ENCODE measurements at places on chromosomes 5 and 9.

DNA sequence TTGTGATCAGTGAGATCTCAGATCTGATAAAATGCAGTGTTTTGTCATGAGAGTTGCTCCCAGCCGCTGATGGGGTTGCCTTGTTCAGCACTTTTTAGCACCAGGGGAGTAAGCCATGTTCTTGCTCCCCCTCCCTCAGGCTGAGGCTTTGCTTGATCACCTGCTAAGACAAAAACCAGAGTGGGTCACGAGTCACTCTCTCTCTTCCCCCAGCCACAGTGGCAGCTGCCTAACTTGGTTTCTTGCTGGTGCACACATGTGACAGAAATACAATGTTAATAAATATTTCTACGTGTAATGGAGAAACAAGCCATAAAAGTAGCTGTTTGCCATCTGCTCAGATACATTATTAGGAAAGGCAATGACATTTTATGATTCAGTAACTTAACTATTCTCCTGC lies 212.4 kb upstream of the DMRT1 start:
- no peak for DNase-seq

GRCh38 chr5:671459-672328 lies 21.5 kb downstream of the TPPP start:
- DNase-seq = no peak

DNA sequence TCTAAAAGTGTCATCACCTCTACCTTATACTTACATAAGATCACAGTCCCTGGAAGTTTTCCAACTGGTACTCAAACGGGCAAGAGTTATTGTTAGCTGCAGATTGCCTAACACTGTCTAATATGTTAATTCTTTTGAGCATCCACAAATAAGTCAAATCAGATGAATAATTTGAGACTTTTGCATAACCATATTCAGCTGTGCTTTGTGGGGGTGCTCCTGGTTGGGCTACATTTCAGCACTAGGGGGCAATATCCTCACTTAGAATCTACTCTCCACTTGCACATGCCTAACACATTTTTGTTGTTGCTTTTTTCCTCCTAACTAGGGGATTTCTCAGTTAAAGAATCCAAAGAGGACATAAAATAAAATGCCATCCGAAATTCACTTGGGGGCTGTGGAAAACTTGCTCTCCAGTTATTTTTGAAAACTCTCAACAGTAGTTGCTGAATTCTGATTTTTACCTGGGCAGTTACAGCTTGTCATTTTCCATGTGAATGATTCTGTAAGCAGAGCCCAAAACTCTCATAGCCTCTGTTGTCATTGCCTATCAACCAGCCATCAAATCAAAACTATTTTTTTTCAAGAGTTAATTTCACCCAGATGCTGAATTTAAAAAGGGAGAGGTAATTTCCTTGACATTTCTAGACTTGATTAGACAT lies 71.5 kb downstream of the TRIM36 start:
- no peak for DNase-seq

- no peak for DNase-seq
Measured at GRCh38 chr9:124137009-124137943, 120.5 kb upstream of the NEK6 start.

GRCh38 chr5:11012295-11012694 lies 251.3 kb upstream of the DAP start:
- DNase-seq = no peak

DNA sequence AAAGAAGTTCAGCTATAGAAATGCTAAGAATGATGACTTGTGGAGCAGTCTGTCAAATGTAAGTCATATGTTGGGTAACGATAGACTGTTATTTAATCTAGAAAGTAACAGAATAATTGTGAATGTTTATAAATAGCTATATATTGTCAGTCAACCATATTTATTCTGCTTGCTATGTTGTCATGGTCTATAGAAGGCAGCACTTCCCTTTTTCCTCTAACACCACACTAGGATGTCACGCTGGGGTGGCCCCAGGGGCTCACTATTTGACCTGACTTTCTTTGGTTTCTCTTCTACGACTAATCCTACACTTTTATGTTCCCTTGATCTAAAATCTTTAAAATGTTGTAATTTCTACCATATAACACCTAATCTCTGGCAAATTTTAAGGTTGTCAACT lies 20.5 kb downstream of the ERAP2 start:
- DNase-seq = no peak

- DNase-seq = no peak
Measured at GRCh38 chr9:37543468-37543867, 32.7 kb downstream of the FBXO10 start.

GRCh38 chr5:63097286-63097685 lies 518.7 kb downstream of the LRRC70 start:
- no peak for DNase-seq

GRCh38 chr9:74861071-74861470 lies 26.6 kb downstream of the TRPM6 start:
- DNase-seq = no peak

DNA sequence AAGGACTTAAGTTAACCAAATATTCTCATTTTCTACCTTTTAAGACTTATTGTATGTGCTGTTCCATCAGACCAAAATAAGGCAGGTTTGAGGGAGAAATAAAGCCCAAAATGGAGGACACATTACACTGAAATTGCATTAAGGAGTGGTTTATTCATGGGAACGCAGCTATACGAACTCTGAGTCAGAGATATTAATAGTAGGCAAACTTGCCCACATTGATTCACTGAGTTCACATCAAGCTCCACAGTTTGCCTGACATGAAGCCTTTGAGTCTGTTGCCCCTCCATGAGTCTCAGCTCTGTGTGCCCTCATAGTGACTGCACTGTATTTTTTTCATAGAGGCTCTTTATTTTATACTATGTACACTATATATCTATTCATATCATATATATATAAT lies 135.0 kb upstream of the SNX2 start:
- no peak for DNase-seq

- no peak for DNase-seq
Measured at GRCh38 chr9:121950441-121950840, 142.7 kb downstream of the TTLL11 start.

DNA sequence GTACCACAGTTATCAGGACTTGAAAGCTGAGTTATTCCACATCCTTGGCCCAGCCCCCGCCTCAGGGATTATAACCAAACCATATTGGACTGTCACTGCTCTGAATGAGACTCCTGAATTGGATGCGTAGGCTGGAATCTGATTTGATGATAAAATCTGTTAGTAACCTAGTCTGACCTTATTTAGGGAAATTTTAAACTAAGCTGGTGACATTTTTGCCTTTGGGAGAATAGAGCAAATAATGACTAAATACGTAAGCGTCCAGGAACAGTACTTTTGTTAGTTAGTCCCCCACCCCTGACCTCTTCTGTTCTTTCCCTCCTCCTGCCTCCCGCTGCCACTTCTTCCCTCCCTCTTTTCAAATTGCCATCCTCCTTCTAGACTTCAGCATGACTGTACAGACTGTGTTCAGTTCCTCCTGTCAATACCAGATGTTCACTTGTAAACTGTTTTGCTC lies 92.6 kb downstream of the TLE4 start:
- DNase-seq = no peak

GRCh38 chr5:143733665-143734455 lies 78.1 kb upstream of the HMHB1 start:
- no peak for DNase-seq

GRCh38 chr9:18689921-18690320 lies 216.0 kb downstream of the ADAMTSL1 start:
- DNase-seq = no peak

DNA sequence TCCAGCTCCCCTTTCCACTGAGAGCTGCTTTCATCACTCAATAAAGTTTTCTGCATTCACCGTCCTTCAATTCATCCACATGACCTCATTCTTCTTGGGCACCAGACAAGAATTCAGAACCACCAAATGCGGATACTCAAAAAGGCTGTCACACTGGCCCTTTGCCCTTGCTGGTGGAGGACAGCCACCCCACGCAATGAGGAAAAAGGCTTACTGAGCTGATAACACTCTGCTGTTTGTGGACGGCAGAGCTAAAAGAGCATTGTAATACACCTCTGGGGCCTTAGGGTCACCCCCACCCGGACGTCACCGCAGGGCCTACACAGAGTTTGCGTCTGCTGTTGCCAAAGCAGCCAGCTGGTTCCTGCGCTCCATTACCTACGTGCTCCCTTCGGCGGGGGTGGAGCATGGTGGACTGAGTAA lies 51.2 kb upstream of the ZNF608 start:
- no peak for DNase-seq

- no peak for DNase-seq
Measured at GRCh38 chr5:150123542-150123941, 32.1 kb downstream of the PDGFRB start.

DNA sequence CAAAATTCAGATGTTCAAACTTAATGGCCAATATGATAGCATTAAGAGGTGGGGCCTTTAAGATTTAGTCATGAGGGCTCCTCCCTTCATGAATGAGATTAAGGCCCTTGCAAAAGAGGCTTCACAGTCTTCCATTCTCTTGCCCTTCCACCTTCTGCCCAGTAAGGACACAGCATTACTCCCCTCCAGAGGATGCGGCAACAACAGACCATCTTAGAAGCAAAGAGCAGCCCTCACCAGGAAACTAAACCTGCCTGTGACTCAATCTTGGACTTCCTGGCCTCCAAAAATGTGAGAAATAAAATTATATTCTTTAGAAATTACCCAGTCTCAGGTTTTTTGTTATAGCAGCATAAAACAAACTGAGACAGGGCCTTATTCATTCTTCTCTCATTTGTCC lies 8.2 kb downstream of the AP3B1 start:
- DNase-seq = no peak

DNA sequence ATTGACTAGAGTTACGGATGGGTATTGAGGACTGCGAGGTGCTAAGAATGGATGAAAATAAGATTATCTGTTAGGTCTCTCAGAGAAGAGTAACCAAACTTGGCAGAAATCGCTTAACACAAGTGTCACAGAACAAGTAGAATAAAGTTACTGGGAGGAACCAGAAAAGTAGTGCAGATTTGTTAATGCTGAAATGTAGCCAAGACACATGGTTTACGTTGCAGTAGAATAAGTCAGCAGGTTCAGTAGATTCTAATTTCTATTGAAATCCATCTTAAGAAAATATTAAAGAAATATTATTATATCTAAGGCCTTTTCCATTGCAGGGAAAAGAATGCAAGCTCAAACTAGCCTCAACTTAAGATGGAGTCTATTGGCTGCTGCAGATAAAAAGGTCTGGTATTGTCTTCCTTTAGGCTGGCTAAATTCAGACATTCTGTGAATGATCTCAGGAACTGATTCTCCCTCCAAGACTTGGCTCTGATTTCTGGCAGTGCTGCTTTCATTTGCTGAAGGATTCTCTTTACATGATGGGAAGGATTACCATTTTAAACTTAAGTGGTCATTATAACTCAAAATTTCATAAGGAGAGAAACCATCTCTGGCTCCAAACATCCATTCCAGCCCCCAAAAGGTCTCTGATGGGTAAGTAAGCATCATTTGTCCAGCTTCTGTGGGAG lies 314.9 kb downstream of the MARCHF11 start:
- no peak for DNase-seq

GRCh38 chr5:170896779-170897178 lies 35.0 kb downstream of the RANBP17 start:
- no peak for DNase-seq

GRCh38 chr5:169423580-169424278 lies 122.8 kb upstream of the SLIT3 start:
- DNase-seq = no peak

DNA sequence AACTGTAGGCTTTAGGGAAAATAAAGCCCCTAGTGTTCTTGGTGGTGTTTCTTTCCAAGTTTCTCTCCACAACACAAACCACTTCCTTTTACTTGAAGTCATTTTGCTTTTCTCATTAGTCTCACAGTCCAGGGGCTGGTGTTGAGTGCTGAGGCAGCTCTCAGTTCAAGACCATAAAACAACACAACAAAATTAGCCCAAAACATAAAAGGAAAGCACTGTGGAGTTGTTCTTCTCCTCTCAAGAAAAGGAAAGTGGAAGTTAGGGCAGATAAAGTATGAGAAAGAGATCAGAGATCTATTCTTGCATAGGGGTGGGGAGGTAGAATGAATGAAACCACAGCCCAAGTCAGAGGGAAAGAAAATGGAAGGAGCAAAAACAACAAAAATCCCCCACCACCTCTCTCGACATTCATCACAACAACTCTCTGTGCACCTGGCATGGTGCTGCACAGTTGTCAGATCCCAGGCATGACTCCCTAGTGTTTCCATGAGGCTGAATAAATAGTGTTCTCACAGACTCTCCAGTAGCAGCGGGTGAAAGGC lies 569.9 kb downstream of the RAB3C start:
- DNase-seq = no peak

DNA sequence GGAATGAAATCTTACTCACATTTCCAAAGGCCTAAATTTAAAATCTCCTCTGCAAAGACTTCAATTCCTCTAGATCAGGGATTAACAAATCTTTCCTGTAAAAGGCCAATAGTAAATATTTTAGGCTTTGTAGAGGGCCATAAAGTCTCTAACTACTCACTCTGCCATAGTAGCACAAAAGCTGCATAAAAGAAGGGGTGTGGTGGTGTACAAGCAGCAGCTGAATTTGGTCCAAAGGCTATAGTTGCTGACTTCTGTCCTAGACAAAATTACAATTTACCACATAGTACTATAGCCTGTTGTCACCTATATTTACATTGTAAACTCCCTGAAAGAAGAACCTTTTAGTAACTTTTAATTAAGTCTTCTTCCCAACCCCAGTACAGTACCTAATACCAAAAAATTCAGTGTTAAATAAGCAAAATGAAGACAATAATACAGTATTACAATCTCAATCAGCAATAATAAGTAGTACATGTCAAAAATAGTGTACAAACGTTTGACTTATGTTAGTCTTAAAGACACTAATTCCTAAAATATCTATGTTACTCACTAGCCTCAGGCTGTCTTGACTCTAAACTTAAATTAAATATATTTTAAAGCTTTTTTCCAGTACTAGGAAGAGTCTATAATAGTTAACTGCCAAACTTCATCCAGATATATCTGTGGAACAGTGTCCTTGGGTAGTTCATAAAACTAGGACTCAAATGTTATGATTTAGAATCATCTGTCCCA lies 6.9 kb downstream of the CETN3 start:
- no peak for DNase-seq

- DNase-seq = no peak
Measured at GRCh38 chr9:74721696-74722660, 165.7 kb downstream of the TRPM6 start.

DNA sequence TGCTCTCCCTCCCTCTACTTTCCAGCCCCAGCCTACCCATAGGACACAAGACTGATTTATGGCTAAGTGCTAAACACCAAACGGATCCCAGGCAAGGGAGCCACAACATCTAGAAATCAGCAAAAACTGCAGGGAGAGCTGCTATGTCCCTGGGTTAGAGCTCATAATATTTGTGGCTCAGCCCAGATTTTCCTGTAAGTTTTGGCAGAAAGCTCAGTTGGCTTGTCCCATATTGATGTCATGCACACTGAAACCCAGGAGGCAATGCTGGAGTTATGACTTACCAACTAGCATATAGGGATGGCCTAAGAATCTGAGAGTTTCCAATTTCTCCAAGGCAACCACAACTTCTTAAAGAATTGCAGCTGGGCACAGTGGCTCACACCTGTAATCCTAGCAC lies 44.7 kb upstream of the MYOT start:
- DNase-seq = no peak

GRCh38 chr5:9956725-9957124 lies 293.0 kb downstream of the ATPSCKMT start:
- DNase-seq = no peak

GRCh38 chr5:36447776-36448175 lies 146.1 kb upstream of the RANBP3L start:
- no peak for DNase-seq
